Stimulated activated CD8-positive, alpha-beta memory T cell treated with anti-CD3 and anti-CD28 coated beads, Interleukin-4, amount 100 ng/mL, for 1 hour (primary cell): ENCODE measurements at places on chromosomes 3 and 15.

DNA sequence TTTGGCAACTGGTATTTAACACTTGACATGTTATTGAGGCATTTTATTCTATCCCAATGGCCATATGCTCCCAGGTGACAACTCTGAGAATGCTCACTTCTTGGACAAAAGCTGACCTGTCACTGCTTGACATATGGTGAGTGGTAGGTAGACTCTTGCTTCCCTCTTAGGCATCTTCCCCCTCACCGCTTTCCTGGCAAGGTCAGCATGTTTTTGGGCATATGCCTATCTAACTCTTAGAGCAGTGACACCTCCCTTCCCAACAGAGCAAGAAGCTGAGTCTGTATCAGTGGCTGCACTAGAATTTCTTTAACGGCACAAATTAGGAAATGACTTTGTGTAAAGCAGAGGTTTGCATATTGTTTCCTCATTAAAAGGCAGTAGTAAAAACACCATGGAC is 300.7 kb downstream of the OXSM start:
- no peak for DNase-seq

DNA sequence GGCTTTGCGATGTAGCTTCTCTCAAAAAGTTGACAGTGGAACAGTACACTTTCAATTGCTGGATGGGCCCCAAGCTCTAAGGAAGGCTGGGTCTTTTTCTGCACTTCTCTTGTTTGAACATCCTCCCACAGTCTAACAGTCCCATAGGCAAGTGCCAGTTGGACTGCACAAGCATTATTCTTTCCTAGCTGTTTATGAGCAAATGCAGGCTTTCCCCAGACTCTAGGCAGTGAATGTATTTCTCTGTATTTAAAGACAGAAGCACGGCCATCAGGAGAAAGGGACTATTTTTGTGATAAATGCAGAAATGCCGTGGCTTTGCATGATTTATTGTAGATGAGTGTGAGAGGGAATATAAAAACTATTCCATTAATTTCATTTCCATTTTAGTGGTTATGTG is 539.3 kb upstream of the LMCD1 start:
- DNase-seq = no peak

DNA sequence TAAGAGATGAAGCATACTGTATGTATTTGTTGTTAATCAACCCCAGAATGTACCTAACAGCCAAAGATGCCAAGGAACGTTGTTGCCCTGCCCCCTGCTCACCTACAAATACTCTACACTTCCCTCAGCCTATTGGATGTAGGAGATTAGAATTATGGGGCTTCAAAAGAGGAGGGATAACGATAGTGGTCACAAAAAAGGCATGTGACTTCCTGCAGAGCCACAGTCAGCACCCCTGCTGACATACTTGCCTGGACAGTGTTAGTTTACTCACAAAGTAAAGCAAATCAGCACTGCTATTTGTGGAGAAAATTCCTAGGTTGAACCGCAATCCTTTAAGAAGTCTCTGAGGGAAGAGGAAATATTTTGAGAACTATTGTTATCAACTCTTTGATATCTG is 37.9 kb downstream of the PARP15 start:
- DNase-seq = no peak

DNA sequence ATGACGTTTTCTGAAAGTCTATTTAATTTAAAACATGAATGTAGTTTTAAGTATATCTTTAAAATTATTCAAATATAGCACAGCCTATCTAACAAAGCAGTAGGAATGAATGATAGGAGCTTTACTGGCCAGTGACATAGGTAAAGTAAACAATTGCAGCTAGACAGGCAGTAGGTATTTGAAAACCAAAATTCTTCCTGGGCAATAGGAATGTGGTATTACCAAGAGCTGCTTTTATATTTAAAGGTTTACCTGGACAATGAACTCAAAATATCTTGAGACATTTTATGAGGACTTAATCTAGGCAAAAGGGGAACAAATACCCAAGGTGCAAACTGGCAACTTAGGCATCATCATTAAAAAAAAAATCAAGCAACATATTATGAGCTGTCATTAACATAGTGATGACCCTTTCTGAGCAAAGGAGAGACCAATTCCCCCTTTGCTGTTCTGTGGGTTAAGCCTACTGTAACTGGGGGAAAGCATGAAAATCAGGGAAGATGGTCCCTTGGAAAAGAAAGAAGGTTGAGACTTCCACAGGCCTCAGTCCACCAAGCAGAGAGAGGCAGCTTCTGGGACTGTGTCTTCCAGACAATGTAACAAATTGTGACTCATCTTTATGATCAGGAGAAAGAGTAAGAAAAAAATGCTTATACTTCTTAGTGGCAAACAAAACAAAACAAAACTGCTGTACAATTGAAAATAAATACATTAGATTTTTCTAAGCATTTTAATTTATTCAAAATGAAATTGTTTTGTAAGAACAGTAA is 12.9 kb downstream of the ISL2 start:
- no peak for DNase-seq

GRCh38 chr15:79371591-79371990 is 60.5 kb upstream of the MINAR1 start:
- DNase-seq = no peak

GRCh38 chr3:125192190-125193035 is 20.1 kb downstream of the SLC12A8 start:
- DNase-seq = no peak

DNA sequence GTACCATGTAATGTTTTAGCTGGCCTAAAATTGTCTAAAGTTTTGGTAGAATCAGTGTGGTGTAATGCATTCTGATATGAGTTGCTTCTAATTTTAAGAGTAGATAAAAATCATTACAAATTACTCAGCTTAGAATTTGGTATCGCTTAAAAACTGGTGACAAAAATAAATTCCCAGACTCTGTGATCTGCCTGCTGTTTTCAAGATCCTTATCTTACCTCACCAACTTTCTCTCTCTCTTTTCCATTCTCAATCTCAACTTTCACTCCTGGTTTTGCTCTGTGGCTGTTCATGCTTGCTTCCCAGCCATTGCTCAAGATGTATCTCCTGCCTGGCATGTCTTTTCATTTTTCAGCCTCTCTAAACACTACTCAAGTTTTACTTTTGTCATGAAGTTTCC is 45.7 kb downstream of the TCF12 start:
- no peak for DNase-seq

DNA sequence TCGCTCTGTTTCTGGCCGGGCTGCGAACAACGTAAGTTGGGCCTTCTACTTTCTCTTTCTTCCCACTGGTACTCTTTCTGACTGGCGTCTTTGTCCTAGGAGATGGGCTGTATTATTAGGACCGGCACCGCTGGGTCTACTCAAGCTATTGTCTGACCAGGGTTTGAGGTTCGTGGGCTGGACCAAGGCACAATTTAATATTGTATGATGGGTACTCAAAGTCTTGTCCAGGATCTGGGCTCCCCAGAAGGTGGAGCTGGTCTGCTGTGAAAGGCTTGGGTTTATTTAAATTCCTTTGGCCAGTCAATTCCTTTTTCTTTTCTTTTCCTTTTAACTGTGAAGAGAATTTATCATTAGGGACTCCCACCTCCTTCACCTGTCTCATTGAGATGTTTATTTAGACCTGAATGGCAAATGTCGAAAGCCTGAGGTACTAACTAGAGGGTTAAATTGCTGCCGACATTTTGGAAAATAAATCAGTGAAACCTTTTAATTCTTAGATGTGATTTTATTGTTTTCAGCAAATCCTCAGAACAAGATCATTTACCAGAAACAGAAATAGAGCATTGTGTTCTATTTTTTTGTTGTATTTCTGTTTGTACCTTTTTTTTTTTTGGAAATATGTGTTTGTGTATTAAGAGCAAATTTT is 410 bp downstream of the LRRC49 start:
- DNase-seq = no peak

DNA sequence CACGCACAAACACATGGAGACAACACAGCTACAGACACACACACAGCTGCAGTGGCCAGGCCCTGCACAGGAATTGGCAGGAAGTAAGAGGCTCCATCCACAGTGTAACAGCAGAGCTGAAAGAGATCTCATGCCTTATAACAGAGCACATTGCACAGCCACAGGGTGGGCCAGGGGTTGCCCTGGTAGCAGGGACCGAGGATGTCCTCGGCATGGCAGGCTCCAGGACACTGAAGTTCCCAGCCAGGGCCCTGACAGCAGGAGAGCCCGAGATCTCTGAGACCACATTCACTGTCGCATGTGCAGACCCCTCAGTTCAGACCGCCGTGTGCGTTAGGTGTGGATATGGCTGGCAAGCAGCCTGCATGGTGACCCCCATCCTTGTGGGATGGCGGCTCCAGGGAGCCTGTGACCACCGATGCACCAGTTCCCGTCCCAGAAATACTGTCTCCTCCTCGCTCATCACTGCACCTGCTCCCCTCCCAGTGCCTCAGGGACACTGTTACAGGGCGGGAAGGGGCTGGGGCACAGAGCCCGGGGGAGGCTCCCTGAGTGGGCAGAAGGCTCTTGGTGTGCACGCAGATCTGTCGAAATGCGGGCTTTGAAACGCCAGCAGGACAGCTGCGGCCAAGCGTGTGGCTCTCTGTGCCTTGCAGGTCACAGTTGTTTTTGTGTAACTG is 1.5 kb upstream of the OCA2 start:
- DNase-seq = no peak

- DNase-seq = no peak
Observed at GRCh38 chr3:106510206-106510605, 641.4 kb upstream of the CBLB start.

DNA sequence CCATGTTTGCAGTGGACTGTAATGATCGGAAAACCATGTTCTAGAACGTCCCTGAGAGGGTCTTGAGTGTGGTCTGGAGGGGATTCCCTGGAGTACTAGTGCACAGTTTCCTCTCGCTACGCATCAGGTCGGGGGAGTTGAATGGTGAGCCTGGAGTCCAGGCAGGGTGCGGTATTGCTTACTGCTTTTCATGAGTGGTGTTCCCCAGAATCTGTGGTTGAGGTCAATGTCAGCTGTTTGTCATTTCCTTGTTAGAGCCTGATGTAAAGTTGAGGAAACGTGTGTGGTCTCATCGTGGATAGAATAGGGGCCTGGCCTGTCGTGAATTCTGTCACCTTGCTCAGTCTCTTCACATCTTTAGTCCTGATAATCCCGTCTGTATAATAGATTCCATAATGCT is 328.2 kb upstream of the LRRFIP2 start:
- no peak for DNase-seq

DNA sequence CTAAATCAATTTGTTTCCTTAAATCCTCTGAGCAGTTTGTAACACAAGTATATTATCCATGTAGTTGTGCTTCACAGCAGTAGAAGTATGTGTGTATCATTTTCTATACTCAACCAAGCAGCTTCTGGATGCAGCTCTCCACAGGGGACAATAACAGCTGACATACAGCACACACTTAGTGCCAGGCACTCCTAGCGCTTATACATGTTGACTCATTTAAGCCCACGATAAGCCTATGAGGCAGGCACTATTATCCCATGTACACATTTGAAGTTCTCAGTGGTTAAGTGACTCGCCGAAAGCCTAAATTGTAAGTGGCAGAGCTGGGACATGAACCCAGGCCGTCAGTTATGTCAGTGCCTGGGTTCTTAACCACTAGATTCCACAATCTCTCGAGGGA is 20.3 kb upstream of the LPP start:
- DNase-seq = no peak

DNA sequence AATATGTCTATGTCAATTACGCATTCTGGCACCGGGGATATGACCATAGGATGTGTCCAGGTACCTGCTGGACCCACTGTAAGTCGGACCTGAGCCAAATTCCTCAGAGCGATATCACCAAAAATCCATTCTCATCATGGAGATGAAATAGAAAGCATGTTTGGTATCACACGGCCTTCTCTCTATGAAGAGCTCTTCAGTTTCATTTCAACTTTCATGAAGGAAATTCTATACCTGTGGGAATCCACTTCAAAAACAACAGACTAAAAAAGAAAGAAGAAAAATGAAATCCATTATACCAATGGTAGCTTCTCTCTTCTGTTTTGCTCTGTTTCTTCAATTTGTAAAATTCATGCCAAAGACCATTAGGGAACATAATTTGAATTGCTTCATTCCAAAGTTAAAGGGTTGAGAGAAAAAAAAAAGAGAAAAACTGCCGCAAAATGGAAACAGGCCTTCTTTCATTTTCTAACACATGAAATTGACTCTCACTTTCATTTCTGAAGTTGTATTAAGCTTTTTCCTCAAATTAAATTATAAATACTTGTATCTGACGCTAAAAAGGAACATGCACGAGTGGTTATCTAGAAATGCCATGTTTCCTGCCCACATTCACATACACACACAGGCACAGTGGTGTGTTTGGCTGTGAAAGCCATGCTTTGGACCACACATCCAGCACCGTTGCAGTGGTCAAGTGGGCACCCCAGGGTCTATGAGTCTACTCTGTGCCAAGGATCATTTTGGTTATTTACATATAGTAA is 46.9 kb upstream of the DIPK2A start:
- DNase-seq = no peak

GRCh38 chr3:53161820-53162671 is 1.0 kb downstream of the PRKCD start:
- DNase-seq = no peak

GRCh38 chr3:152176241-152176640 is 92.5 kb upstream of the MBNL1 start:
- DNase-seq = no peak

DNA sequence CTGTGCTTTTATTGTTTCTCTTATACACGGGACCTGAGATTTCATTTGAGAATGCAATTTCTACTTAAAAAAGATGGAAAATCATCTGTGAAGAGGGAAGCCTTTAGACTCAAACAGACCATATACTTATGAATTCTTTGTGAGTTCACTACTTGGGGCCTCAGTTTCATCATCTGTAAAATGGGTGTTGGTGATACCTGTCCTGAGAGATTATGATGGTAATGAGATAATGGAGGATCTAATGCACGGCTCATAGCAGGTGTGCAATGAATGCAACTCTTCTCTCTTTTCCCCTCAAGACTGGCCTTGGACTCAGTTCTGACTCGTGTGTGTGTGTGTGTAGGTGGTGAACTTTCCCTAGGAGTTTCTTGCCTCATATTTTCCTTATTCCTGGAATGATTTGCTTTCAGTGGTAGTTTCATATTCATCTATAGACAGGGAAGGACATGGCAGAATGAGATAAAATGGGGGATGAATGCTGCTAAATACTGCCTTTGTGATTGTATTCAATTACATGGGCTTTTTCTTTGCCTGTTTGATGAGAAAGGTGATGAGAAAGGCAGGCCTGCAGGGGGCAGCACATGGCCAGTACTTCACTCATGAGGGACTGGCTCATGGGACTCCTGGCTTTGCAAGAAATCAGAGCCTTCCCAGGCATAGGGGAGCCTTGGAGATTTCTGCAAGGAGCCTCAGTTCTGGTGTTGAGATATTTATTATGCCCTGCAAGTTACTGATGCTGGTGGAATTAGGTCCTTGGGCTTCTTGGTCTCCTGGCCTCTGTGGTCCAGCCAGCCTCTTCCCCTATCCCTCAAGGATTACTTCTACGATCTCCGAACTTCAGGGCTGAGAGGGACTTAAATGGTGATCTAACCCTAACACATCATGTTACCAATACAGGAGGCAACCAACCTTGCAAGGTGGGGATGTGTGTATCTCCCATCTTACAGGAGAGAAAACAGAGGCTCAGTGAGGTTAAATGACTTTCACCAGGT is 70.7 kb downstream of the RPLP1 start:
- peak; percentile 26 for DNase-seq

- no peak for DNase-seq
Observed at GRCh38 chr3:24845524-24846155, 351.0 kb upstream of the THRB start.

- no peak for DNase-seq
Observed at GRCh38 chr3:25964141-25964540, 174.3 kb downstream of the OXSM start.
